ENCODE measurements at places on chromosomes 16 and 17.

DNA sequence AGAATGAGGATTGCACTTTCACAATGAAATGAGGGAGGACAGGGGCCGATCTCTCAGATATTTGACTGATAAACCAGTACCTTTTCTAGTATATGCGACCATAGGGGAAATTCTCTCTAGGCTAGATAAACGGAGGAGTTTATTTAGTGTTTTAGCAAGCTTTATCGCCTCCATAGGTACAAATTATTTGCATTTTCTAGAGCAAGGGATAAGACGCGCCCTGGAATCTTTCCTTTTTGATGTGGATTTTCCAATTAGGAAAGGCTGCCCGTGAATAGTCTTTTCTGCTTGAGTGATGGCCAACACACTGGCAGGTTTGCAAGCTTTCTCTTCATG is 351 bp upstream of the GDPD1 start:
- no peak for DNase-seq

DNA sequence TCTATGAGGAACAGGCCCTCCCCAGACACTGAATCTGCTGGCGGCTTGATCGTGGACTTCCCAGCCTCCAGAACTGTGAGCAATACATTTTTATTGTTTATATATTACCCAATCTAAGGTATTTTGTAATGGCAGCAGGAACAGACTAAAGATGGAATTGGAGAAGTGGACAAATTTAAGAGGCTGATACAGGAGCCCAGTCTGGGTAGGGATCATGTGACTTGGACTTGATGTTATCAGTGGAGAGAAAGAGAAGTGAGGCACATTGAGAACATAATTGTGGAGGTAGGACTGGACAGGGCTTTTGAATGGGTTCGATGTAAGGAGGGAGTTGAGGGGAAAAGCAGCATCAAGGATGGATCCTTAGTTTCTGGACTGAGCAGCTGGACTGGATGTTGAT is 93.8 kb downstream of the USP31 start:
- DNase-seq: no peak

- no peak for DNase-seq
Observed at GRCh38 chr17:37274461-37274860, 101.3 kb upstream of the C17orf78 start.

DNA sequence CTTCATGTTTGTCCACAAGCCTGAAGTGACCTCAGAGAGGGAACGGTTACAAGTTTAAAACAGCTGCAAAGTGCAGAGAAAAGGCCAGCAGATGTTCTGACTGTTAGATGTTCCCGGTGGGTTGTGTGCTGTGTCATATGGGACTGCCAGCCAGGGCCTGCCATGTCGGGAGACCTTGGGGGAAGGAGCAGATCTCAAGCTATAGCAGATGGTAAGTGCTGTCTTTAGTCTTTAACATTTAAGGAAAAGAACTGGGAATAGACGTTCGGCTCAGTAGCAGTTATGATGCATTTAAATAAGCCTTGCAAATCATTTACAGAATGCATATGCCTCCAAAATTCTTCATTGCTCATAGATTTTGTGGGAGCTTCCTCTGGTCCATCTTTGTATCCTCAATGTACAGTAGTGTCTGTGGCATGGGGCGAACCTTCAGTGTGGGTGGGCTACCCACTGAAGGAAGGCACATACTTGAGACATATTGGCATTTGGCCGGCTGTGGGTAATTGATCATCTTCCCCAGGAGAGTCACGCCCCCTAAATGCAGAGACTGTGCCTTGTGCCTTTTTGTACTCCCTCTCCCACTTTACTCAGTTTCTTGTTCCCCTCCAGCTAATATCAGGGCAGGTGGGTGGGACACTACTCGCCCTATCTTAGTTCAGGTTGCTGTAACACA is 131.9 kb downstream of the NPIPB5 start:
- no peak for DNase-seq

- no peak for DNase-seq
Observed at GRCh38 chr17:80053102-80053501, 16.7 kb downstream of the CCDC40 start.

DNA sequence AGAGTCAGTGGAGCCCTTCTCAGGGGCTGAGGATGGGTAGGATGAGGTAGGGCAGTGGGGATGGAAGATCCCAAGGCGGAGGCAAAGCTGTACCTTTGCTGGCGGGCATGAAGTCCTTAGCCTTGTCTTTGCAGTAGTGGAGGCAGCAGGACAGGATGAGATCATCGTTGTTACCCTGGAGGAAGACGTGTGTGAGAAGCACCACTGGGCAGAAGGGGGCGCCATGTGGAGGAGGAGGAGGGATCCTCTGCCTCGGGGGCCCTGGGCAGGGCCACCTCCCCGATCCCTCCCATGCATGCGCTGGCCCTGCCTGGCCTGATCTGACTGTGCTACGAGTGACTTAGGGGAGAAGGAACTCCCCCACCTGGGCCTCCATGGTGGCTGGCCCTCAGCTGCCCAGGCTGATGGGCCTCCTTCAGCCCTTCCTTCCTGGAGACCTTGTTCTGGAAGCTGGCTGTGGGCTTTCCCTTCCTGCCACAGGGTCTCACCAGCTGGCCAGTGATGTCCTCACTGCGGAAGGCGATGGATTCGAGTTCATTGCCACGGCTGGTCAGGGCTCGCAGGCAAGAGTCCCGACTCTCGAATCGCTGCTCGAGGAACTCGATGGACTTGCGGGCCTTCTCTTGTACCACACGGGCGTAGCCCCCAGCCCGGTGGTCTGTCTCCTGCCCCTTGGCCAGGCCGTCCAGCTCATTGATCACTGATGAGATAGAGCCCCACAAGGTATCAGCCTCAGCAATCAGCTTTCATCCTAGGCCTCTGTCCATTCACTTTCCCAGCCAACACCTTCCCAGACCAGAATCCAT is 10.3 kb downstream of the HIC1 start:
- no peak for DNase-seq
